ENCODE measurements at places on chromosomes 12 and 14. TPM values are rescaled to one million over a fixed set of nuclear protein-coding genes. Genes with fewer than 3 reads are reported as not detected.

DNA sequence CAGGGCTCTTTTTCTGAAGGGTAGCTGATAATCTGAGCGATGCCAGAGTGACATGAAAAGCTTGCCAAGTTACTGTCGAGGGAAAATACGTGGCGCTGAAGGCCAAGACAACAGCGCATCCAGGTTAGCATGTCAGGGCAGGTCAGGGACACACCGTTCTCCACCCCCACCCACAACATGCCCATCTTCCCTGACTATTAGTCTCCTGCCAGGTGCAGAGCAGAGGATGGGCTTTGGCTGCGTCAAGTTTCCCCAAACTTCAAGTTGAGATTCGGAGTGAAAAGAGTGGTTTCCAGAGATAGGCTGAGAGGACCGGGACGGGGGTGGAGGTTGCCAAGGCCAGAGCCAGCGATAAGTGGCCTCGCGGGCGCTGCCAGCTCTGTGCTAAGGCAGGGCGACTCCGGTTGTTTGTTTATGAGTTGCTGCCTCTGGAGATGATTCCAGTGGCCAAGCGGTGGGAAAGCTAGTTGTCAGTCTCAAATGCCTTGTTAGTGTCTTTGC, 1.7 kb downstream of the TRHDE start:
- peak; percentile 58 for DNase-seq
- no peaks in the 10 kb centered on the region for H3K4me1 ChIP-seq
- H3K27me3 ChIP-seq, result no peaks in the 10 kb centered on the region
- no peaks in the 10 kb centered on the region for H3K36me3 ChIP-seq

The SNRPF gene
- 11.6 TPM for total RNA-seq

The MCRS1 gene
- total RNA-seq, result 105 TPM

DNA sequence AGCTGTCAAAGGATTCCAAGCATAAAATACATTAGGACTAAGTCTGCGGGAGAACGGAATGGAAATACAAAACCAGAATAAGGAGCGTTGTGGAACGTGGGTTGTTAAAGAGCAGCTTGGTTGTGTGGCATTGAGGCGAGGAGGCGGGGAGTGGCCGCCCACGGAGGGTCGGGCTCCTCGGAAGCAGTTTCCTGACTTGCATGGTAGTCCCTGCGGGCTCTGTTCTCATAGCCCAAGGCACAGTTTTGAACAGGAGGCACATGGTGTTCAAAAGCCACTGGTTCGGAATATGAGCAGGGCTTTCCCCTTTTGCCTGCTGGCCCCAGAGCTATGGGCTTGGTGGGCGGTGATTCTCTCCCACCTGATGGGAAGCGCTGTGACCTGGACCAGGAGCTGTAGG, 12.2 kb downstream of the DDX51 start:
- no peaks in the 10 kb centered on the region for H3K27me3 ChIP-seq
- no peak overlapping the region for H3K27ac ChIP-seq
- H3K4me3 ChIP-seq, result no peak overlapping the region
- DNase-seq, result no peak
- no peaks in the 10 kb centered on the region for H3K4me1 ChIP-seq

DNA sequence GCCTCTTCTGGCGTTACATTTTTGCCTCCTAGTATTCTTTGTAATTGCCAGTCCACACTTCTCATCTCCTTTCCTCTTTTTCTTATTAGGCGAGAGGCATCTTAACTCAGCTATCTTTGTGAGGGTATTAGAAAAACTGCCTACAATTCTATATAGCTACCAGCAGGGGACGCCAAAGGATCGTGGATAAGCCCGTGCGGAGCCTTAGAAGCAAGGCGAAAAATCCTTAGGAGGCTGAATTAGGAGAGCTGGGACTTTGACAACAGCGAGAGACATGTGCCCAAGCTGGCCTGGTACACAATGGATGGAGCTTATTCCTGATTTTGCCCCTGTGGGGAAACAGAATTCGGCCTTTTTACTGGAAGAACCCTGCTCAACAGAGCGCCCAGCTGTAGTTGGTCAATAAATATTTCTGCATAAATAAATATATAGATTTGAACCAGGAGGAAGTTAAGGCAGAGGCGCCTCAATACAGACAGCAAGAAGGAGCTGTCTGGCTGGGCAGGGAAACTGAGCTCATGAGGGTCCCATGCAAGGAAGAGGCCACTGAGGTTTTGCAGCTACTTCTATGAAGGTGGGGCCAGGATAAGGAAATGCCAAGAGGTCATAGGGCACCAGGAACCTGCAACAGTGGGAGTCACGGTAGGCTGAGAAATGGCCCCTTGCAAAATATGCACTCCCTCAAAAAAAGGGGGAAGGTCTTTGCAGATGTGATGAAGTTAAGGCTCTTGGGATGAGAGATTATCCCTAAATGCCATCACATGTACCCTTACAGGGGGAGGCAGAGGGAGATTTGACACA, 14.6 kb upstream of the RBM19 start:
- no peak overlapping the region for H3K4me3 ChIP-seq
- H3K27ac ChIP-seq, result no peak overlapping the region
- no peaks in the 10 kb centered on the region for H3K4me1 ChIP-seq
- no peaks in the 10 kb centered on the region for H3K27me3 ChIP-seq
- H3K36me3 ChIP-seq, result no peaks in the 10 kb centered on the region
- DNase-seq, result peak; percentile 49

DNA sequence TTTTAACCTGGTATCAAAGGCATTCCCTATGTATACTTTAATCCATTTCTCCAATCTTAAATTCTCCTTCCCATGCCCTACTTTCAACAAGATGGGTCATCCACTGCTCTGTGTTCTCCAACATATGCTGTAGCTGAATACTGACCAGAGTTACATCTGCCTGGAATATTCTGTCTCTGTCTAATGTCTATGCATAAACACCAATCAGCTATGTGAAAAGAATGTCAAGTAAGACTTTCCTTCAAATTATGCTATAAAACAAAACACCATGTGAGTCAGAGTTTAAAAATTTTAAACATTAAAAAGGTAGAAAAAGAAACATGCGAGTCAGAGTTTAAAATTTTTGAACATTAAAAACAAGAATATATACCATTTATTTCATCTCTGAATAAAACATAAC, 19.3 kb downstream of the NT5DC3 start:
- H3K27ac ChIP-seq, result no peak overlapping the region
- DNase-seq, result no peak
- no peaks in the 10 kb centered on the region for H3K4me1 ChIP-seq

GRCh38 chr14:104822821-104823615, 22.1 kb downstream of the ZBTB42 start:
- DNase-seq, result peak; percentile 11
- H3K27me3 ChIP-seq, result no peaks in the 10 kb centered on the region
- no peak overlapping the region for H3K4me3 ChIP-seq
- no peaks in the 10 kb centered on the region for H3K36me3 ChIP-seq

- no peaks in the 10 kb centered on the region for H3K36me3 ChIP-seq
- peak; percentile 19 for DNase-seq
- no peak overlapping the region for H3K27ac ChIP-seq
- peaks cover 5% of the 10 kb centered on the region for H3K4me1 ChIP-seq
These were observed 542.1 kb upstream of the ATP2B1 start for GRCh38 chr12:90250766-90251165.

DNA sequence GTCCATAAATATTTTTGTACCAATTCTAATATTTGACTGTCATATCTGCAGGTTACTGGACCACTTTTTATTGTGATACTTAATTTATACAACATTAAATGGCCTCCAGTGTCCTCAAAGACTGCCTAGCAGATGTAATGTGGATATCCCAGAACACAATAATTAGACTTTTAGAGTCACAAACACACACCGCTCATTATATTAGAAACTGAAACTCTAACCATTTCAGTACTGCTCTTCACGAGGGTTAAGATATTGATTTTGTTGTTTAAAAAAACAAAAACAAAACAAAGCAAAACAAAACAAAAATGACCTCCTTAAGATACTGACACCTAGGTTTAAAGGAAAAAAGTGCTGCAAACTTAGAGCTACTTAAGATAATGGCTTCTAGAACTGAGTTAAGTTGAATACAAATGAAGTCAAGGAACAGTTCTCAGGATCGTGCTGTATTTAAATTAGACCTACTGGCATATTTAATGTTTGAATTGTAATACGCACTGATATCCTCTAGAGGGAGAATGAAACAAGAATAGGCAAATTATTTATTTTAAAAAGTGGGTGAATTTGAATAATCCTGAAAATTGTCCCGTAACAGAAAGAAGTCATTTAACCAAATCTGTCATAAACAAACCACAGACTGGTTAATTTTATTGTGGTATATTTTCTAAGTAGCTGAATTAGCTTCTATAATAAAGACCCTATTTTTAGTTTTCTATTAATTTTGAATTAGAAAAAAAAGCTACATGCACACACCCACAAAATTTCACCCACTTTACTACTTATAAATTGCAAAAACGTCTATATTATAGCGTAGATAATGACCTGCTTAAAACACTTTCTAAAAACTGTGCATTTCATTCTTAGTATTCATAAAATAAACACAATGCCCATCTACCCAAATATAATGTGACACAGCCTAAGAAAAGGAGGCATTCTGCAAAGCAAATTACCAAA, 395.2 kb upstream of the DCN start:
- no peak overlapping the region for H3K27ac ChIP-seq
- no peaks in the 10 kb centered on the region for H3K36me3 ChIP-seq
- no peaks in the 10 kb centered on the region for H3K4me1 ChIP-seq
- no peaks in the 10 kb centered on the region for H3K27me3 ChIP-seq
- DNase-seq, result no peak
- H3K4me3 ChIP-seq, result no peak overlapping the region

The SLC4A8 gene
- total RNA-seq, result 63.7 TPM

DNA sequence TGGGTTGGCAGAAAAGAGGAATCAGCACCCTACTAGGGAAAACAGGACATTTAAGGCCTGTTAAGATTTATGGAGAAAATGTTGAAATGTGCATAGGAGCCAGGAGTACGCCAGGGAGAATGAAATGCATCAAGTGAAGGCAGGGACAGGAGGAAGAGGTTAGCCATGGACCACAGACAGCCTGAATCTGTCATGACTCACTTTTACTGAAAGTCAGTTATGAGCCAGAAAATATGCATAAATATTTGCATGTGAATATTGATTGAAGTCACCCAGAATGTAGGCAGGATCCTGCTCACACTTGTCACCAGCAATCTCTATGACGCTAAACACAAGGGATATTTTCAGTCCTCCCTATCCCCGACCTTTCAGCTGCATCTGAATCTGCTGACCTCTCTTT, 25.1 kb upstream of the CDK17 start:
- no peak for DNase-seq
- no peaks in the 10 kb centered on the region for H3K4me1 ChIP-seq
- H3K36me3 ChIP-seq, result no peaks in the 10 kb centered on the region
- H3K27me3 ChIP-seq, result no peaks in the 10 kb centered on the region
- H3K27ac ChIP-seq, result no peak overlapping the region

The TIGAR gene
- total RNA-seq, result 14.6 TPM

- no peak overlapping the region for H3K27ac ChIP-seq
- DNase-seq, result no peak
- H3K4me1 ChIP-seq, result no peaks in the 10 kb centered on the region
- no peak overlapping the region for H3K4me3 ChIP-seq
- H3K27me3 ChIP-seq, result no peaks in the 10 kb centered on the region
- H3K36me3 ChIP-seq, result no peaks in the 10 kb centered on the region
These were observed 170.0 kb downstream of the SLC2A13 start for GRCh38 chr12:39935839-39936238.

The STAC3 gene
- 12.0 TPM for total RNA-seq

DNA sequence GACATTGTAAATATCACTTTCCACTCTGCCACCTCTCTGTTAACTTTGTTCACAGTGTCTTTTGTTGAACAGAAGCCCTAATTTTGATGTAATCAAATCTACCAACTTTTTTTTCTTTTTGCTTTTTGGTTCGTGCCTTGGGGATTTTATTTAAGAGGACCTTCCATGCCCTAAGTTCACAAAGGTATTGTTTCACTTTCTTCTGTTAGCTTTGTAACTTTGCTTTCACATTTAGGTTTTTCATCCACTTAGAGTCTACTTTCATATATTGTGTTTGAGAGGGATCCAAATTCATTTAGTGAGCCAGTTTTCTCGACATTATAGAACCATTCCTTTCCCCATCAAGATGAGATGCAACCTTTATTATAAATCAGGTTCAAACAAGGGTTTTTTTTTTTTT, 275.7 kb upstream of the CRY1 start:
- H3K4me1 ChIP-seq, result no peaks in the 10 kb centered on the region
- no peaks in the 10 kb centered on the region for H3K27me3 ChIP-seq
- H3K27ac ChIP-seq, result no peak overlapping the region
- DNase-seq, result no peak

DNA sequence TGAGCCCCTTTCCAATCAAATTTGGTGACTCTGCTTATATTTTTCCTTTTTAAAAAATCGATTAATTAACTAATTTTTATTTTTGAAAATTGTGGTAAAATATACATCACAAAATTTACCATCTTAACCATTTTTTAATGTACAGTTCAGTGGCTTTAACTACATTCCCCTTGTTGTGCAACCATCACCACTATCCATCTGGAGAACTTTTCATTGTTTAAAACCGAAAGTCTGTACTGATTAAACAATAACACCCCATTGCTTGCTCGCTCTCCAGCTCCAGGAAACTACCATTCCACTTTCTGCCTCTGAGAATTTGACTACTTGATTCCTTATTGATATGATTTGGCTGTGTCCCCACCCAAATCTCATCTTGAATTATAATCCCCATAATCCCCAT, 283.4 kb downstream of the C12orf75 start:
- no peak overlapping the region for H3K27ac ChIP-seq
- DNase-seq, result no peak
- H3K4me3 ChIP-seq, result no peak overlapping the region
- no peaks in the 10 kb centered on the region for H3K36me3 ChIP-seq

DNA sequence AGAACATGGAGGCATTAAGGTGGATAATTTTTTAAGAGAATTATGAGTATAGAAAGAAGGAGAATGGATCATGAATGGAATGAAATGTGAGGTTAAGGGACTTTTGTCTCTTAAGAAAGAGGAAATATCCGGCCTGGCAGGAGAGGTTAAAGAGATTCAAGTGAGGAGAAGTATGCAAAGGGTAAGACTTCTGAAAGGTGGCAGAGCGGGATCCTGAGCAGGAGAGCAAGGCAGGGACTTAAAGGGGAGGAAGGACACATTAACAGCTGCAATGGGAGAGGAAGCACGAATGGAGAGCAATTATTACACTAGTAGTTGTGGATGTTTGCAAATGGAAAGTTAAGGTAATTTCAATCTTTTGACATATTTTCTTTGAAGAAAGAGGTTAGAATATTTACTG, 171.0 kb downstream of the KITLG start:
- no peak for DNase-seq
- no peaks in the 10 kb centered on the region for H3K4me1 ChIP-seq
- H3K27me3 ChIP-seq, result no peaks in the 10 kb centered on the region
- no peak overlapping the region for H3K27ac ChIP-seq

Measured in testis (tissue), 5 donors.